Kidney glomerular epithelial cell (primary cell): ENCODE measurements at places on chromosomes 7 and 10.

- DNase-seq = no peak
Measured at GRCh38 chr7:129807863-129808262, 144.9 kb downstream of the UBE2H start.

- DNase-seq = no peak
Measured at GRCh38 chr7:25353196-25353595, 124.9 kb upstream of the NPVF start.

DNA sequence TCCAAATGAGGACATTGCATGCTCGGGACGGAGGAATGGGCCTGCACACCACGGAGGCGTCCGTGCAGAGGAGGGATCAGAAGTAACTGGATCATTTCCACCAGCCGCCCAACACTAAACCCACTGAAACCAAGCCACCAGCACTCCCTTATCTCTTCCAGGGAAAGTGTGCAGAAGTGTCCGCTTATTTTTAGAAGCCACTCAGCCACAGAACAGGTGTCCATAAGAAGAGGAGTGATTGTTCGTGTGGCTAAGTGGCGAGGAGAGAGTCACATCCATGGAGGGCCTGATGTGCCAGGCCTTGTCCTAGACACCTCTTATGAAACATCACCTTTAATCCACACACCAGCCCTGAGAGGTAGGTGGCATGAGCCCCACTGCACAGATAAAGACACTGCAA is 407.9 kb upstream of the NPVF start:
- no peak for DNase-seq

DNA sequence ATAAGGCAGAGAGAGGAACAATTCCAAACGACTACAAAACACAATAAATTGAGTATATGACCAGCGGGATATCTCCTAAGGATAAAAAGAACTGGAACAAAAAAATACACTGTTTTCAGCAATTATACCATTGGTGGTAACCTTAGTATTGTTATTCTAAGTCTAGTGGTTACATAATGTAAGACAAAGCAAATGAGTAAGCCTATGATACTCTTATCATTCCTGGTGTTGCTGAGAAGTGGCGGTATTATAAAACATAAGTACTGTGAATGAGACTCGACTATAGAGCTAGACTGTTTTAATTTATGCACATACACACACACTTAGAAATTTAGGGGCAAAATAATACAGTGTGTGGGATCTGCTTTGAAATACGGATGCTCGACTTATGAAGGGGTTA is 107.7 kb downstream of the NRBF2 start:
- DNase-seq = no peak

DNA sequence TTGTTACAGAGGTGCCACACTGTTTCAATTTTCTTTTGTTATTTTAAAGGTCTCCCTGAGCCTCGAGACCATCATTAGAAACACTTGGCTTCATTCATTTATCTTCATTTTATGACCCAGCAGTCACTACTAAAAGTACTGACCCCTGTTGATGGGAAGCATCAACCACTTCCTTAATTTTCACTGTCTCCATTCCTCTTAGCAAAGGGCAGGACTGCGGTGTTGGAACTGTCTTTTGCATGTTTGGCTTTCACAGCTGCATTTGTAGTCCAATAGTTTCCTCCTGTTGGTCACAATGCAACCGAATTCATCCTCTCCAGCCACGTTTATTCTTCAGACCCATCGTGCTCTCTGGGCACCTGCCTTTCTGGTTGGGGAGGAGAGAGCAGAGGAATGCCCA is 46.7 kb upstream of the PDZD8 start:
- no peak for DNase-seq

DNA sequence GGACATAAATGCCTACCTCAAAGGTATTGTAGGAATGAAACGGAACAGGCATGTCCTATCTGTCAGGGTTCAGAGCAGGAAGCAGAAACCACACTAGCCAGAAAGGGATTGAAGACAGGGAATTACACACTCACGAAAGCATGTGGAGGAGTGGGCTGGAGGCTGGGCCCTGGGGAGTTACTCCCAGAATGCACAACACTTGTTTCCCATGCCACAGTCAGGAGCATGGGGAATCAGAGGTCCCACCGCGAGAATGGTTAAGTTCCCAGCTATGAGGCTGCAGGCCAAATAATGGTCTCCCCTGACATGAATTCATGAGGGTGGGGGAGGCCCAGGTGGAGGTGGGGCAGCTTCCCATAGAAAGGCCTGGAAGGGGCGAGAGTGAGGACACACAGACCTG is 212.7 kb downstream of the HERPUD2 start:
- DNase-seq = peak; percentile 43

GRCh38 chr10:65348637-65349036 is 1577.2 kb upstream of the LRRTM3 start:
- DNase-seq = no peak

- no peak for DNase-seq
Measured at GRCh38 chr7:75646571-75647102, 92.1 kb downstream of the HIP1 start.

DNA sequence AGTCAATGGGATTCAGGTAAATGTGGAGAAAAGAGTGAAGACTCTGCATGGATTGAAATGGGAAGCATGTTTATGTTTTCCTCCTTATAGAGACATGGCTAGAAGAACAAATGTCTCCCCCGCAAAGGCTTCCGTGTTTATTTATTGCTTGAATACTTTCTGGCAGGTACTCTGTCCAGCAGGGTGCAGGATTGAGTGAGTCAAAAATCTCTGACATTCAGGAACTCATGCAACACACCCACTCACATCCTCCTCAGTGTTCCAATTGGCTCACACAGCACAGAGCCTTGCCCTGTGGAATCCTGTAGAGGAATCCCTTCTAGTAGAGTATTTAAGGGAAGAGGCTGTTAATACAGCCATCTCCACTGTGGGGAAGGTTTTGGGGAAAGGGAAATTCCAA is 290.3 kb upstream of the VWC2 start:
- DNase-seq = no peak

DNA sequence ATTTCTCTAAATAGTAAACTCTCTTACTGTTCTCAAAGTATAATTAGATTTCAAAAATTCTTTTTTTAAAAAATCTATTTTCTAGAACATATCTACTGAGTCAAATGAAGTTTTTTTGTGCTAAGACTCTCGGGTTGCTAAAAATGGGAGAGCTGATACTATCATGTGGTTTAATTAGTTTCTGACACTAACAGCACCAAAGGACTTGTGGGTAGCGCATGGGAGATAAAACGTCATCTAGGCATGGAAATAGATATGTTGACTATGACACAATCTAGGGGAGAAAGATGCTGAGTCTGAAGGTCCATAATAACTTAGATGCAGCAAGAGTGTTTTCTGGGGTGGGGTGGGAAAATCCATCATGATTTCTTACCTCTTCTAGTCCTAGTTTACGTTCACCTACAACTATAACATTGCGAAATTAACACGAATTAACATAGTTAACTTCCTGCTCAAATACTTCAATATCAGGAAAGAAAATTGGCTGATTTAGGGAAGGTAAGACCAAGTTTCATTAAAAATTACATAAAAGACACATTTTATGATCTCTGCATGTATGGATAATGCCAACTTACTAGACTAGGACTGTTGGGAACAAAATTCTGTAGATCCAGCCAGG is 14.3 kb upstream of the ARMC3 start:
- no peak for DNase-seq

GRCh38 chr10:89355394-89355931 is 22.4 kb upstream of the IFIT1B start:
- no peak for DNase-seq

GRCh38 chr10:103800789-103801540 is 54.4 kb downstream of the SH3PXD2A start:
- DNase-seq = no peak

DNA sequence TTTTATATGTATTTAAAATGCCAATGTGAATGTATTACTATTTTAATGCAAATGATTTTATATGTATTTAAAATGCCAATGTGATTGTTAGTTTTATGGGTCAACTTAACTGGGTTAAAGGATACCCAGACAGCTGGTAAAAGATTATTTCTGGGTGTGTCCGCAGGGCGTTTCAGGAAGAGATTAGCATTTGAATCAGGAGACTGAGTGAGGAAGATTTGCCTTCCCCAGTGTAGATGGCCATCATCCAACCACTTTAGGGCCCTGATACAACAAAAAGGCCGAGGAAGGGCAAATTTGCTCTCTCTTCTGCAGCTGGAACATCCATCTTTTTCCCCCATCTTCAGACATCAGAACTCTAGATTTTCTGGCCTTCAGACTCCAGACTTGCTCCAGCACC is 116.2 kb downstream of the BAMBI start:
- DNase-seq = no peak

- no peak for DNase-seq
Measured at GRCh38 chr7:4361774-4362173, 320.3 kb upstream of the FOXK1 start.

- DNase-seq = peak; percentile 25
Measured at GRCh38 chr7:2709553-2710285, 21.7 kb downstream of the AMZ1 start.

DNA sequence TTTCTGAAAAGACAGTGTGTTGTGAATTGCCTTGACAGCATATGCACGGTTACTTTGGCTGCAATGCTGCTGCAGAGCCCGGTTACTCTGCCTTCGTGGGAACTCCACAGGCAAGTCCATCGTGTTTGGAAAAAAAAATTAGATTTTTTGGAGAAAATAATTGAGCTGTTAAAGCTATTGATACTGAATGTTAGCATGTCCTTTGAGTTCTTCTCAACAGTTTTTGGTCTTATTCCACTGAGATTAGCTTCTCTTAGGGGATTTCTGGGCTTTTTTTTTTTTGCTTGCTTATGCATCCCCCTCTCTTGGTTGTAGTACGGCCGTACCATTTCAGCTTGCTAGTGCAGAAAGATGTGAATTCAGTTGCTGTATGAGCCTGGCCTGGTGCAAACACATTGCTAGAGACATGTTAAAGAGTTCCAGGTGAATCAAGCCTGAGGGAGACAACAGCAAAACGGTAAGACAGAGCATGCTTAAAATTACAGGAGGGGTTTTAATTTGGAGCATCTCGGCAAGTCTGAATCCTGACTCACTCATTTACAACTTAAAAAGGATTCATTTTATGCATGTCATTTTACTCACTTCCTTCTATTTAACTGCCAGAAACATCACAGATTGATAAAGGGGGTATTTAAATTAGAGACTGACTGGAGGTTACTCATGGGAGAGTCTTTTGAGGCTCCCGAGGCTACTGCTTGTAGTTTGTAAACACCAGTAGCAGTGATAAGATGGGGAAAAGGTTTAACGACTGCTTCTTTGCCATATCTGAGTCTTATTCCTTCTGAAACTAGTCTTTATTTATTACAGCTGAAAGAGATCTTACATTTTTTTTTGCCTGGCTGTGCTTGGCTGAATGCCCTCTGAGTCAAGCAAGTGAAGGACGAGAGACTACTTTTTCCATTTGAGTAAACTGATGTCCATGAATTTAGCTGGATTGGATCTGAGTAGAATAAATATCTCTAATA is 113.7 kb downstream of the CDK14 start:
- no peak for DNase-seq

DNA sequence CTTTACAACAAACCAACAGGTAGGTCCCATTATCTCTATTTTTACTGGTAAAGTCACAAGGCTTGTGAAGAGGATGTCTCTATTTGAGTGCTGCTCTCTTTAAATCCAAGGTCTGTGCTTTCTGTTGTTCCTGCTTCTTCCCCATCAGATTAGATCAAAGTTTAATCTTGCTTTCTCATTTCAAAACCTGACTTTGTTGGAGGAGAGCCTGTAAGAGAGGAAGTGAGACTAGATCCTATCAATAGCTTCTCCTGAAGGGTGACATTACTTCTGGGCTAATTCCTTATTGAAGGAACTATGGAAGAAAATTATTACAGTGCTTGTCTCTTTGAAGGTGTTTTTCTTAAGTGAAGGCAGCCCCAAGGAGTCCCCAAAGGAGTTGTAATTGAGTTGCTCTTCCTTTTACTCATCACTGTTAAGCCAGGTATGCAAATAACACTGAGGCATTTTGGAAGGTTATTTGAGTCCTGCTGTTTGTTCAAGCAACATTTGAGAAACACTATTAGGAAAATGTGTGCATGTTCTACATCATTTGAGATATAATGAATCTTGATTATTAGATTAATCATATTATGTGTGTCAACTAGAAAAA is 146.2 kb upstream of the MBL2 start:
- DNase-seq = no peak

GRCh38 chr10:128781637-128782036 is 655.4 kb upstream of the MKI67 start:
- DNase-seq = no peak

GRCh38 chr10:132251928-132252327 is 55.8 kb downstream of the STK32C start:
- DNase-seq = no peak

DNA sequence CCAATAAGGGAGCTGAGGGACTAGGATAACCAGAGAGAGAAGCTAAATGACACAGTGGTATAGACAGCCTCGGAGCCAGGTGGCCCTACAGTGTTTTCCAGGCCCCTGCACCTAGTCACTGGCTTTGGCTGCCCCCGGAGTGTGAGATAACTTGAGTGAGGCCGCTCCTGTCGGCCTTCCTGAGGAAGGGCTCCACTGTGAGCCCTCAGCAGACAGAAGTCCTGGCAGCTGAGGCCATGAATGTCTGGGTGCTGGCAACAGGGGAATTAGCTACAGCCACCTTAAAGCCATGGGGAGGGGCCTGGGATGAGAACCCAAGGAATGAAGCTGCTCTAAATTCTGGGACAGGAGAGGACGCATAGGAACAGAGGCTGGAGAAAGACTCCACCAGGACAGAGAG is 4.6 kb upstream of the GDF10 start:
- DNase-seq = no peak

DNA sequence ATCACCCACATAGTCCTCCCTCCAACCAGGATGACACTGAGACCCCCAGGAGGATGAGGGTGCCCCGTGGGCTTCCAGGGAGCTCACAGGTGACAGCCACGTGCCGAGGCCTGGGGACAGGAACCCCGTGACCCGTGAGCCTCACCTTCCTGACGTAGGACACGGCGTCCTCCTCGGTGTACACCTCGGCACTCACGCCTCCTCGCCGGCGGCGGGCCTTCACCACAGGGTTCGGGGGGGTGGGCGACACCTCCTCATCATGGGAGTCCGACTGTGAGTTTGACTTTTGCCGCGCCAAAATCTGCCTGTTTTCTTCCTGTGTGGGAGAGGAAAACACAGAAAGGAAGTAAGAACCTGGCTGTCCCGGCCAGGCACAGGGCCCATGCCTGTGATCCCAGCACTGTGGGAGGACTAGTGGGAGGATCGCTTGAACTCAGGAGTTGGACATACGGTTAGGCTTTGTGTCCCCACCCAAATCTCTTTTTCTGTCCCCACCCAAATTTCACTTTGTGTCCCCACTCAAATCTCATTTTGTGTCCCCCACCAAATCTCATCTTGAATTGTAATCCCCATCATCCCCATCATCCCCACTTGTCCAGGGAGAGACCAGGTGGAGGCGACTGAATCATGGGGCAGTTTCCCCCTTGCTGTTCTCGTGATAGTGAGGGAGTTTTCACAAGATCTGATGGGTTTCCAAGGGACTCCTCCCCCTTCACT is 45.9 kb upstream of the DNAAF5 start:
- no peak for DNase-seq

GRCh38 chr7:43803865-43804264 is 45.4 kb downstream of the BLVRA start:
- no peak for DNase-seq
